NCI-H345 (cell line): ENCODE measurements at places on chromosomes 7 and 10.
A peak's percentile ranks its signal among the peaks of the same experiment; 100 is the strongest.

- DNase-seq: no peak
Observed at GRCh38 chr10:1228467-1228975, 172.3 kb downstream of the WDR37 start.

- DNase-seq: peak; percentile 40
Observed at GRCh38 chr10:49609283-49610113, 612 bp upstream of the SLC18A3 start.

GRCh38 chr10:102682416-102682815, 31.8 kb downstream of the ARL3 start:
- DNase-seq: no peak

- no peak for DNase-seq
Observed at GRCh38 chr10:112634096-112634830, 187.2 kb downstream of the VTI1A start.

GRCh38 chr10:116521424-116522290, 24.1 kb upstream of the PNLIP start:
- peak; percentile 50 for DNase-seq

DNA sequence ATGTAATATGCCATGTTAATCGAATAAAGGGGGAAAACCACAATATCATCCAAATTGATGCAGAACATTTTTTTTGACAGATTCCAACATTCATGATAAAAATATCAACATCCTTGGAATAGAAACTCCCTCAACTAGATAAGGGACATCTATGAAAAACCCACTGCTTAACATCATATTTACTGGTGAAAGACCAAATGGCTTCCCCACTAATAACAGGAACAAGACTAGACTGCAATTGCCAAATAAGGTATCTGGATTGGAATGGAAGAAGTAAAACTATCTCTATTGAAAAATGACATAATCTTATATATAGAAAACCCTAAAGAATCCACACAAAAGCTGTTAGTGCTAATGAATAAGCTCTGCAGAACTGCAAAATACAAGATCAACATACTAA, 27.8 kb downstream of the SMURF1 start:
- no peak for DNase-seq

- DNase-seq: no peak
Observed at GRCh38 chr7:15820319-15820718, 133.8 kb upstream of the MEOX2 start.

GRCh38 chr10:7610026-7610425, 56.7 kb downstream of the ITIH5 start:
- DNase-seq: no peak

GRCh38 chr10:132700156-132701098, 85.5 kb downstream of the NKX6-2 start:
- no peak for DNase-seq

DNA sequence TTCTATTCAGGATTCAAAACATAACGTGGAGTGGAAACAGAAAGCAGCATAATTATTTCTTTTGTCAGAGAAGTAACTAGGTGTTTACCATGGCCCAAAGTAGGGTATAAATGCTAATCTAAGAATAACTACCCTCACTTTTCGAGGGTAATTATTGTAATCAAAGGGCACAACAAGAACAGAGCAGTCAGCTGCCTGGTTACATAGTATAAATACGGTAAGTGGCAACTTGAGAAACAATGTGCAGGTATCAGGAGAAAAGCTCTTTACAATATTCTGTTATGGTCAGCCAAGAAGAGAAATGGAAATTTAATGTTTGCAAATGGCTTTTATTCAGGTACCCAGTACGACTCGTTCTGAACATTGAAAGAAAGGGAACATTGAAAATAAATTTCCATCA, 242.0 kb upstream of the NPY start:
- no peak for DNase-seq

DNA sequence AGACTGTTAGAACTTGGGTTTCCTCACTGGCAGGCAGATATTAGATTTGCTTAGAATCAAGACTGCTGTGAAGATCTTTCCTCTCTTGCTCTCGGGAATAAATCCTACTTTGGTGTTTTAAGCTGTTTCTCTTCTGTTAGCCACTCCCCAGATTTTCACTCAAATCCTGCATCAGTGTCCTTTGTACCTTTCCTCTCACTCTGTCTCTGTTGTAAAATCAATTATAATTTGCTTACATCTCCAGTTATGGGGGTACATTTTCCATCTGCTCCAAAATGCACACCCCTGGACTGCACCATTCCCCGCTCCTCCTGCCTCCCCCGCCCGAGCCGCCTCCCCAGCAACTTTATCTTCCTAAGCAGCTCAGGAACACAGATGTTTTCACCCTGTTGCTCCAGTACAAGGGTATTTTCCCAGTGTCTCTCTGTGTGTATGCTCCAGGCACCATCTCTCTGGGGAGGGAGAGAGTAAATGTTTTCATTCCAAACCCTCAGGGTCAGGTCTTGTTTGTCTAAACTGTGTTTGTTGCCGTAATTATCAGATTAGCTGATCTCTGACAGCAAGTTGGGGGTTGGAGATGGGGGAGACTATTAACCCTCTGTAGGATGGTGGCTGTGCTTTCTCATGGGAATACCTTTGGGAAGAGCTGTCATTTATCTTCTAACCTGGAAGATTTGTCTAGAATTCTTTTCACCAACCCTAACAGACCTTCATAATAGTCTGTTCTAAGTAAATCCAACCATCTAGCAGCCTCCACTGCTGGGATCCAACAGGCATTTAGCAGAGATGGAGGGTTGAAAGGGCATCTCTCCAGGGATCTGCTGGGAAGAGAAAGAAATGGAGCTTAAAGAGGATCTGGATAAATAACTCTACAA, 20.4 kb upstream of the GOT1 start:
- no peak for DNase-seq

GRCh38 chr10:101405001-101405400, 51.0 kb downstream of the BTRC start:
- DNase-seq: no peak

DNA sequence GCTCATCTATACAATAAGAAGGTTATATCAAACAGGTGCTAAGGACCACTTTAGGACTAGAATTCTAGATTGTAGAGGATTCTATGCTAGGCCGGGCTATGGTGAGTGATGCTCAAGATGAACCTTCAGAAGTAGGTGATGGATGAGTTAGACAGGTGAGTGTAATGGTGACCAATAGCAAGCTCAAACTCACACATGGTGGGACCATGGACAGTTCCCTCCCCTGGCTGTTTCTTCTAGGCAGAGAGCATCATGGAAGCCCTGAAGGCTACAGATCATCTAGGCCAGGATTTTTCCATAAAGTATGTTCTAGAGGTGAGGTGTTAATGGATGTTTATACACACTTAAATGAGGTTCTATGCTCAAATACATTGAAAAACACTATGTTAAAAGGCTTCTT, 162.2 kb upstream of the WDR11 start:
- no peak for DNase-seq

- no peak for DNase-seq
Observed at GRCh38 chr10:3339121-3339520, 166.5 kb upstream of the PITRM1 start.

- no peak for DNase-seq
Observed at GRCh38 chr10:97842656-97843280, 6.9 kb upstream of the GOLGA7B start.

- DNase-seq: no peak
Observed at GRCh38 chr10:78424723-78425122, 391.1 kb downstream of the RPS24 start.

GRCh38 chr7:48551652-48552051, 372.7 kb upstream of the CDC14C start:
- no peak for DNase-seq

GRCh38 chr7:117083648-117084047, 130.3 kb downstream of the ST7 start:
- no peak for DNase-seq

DNA sequence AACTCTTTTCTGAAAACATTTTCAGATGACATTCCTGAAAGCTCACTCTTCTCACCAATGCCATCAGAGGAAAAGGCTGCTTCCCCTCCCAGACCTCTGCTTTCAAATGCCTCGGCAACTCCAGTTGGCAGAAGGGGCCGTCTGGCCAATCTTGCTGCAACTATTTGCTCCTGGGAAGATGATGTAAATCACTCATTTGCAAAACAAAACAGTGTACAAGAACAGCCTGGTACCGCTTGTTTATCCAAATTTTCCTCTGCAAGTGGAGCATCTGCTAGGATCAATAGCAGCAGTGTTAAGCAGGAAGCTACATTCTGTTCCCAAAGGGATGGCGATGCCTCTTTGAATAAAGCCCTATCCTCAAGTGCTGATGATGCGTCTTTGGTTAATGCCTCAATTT, 16.5 kb downstream of the ANLN start:
- DNase-seq: no peak

DNA sequence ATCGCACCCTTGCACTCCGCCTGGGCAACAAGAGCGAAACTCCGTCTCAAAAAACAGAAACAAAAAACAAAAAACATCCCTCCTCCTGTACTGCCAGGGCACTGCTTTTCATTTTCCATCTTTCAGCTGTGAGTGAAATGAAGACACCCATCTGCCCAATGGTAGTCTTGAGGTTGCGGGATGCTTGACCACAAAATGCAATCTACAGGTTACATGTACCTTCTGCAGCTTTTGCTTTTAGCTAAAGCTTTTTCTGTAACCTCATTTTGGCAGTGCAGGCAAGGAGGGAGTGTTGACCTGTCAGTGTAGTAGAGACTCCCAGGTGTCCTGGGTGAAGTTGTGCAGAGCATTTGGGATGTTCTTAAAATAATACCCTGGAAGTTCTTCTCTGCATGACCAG, 476.5 kb downstream of the CALN1 start:
- DNase-seq: no peak

DNA sequence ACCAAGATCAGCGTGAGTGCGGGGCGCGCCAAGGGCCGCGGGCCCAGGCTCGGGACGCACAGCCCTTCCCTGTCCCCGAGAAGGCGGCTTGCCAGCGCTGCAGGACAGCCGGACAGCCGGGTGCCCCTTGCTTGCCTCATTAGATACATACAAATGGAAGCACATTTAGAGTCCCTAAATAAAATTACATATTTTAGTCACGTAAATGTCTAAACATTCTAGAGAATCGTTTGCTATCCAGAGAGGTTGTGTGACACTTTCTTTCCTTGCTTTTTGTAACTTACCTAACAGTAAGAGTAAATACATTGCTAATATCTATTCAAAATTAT, 4.8 kb downstream of the VSTM2A start:
- no peak for DNase-seq

DNA sequence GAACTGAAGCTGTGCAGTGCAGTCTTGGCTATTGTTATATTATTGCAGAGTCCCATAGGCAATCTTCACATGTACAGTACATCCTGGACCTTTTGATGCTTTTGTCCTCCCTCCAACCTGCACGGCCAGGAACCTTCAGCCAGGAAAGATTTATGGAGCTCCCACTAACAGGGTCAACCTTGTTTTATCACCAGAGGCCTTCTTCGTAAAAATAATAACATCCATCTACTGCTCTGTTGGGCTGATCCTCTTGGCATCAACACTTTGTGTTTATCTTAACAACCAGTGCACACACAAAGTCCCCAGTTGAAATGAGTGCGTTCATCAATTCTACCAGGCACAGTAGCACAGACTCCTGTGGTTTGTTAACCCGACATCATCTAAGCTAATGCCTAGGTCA, 72.4 kb downstream of the AGMO start:
- no peak for DNase-seq

GRCh38 chr10:108788891-108789290, 1134.4 kb downstream of the XPNPEP1 start:
- no peak for DNase-seq

DNA sequence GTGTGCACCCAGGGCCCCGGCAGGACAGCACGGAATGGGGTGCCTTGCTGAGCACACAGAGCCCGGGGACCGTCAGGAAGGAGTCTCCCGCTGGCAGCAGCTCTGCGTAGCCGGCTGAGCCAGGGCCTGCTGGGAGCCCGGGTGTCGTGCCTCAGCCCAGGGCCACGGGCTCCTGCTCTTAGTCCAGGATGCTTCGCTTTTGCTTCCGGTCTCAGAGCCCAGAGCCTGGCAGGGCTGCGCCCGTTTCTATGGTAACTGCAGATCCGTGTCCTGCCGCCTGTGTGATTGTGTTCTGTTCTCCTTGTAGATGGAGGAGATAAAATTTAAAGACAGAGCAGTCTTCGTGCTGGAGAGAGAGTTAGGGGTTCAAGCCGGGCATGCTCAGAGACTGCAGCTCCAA, 53.7 kb upstream of the DPYSL4 start:
- DNase-seq: no peak

DNA sequence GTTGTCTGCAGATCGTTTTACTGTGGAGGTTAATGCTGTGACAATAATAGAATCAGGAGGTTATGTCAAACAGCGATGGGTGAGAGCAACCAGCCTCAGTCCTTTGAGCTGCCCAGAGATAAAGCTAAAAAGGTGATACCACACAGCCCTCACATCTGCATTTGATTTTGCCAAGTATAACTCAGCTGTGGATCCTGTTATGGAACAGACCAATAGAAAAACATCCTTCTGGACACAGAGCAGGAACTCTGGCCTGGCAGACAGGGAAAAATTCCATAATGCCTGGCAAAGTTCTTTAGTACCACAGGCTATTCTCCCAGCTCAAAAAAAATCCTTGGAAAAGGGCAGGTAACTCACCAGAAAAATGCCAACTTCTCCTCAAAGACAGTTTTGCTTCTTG, 87.1 kb upstream of the PDLIM1 start:
- DNase-seq: no peak

GRCh38 chr7:108810756-108811385, 241.2 kb downstream of the DNAJB9 start:
- no peak for DNase-seq

GRCh38 chr7:126302639-126303038, 950.1 kb downstream of the GRM8 start:
- DNase-seq: no peak

- DNase-seq: no peak
Observed at GRCh38 chr10:23869996-23870395, 338.9 kb upstream of the KIAA1217 start.

DNA sequence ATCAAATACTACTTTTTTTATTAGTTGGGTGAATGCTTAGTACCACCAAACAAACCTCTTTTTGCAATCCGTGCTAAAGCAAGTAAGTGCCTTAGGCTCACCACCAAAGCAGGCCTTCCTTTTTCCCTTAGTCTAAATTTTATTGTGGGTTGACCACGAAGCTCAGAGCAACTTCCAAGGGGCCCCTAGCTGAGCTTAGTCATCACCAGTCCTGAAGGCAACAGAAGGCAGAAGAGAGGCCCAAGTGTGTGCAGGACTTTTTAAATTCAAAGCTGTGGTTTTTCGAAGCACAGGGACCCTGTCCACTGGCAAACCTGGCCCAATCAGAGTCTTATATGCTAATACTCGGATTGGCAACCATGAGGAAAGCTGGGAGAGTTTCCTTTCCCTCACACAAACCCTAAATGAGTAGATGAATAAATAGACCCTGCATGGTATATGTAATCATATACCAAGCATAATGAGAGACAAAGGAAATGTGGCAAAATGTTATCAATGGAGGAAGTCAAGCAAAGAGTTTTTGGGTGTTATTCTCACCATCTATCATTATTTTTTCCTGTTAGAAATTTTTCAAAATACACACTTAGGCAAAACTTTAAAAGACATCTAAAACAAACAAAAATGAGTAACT, 453.2 kb upstream of the GALNT17 start:
- no peak for DNase-seq
